ENCODE measurements at places on chromosomes 6 and 20.
A peak's percentile ranks its signal among the peaks of the same experiment; 100 is the strongest.

- peak; percentile 64 for DNase-seq
Observed at GRCh38 chr6:28922821-28923317, 916 bp downstream of the TRIM27 start.

- DNase-seq, result peak; percentile 48
Observed at GRCh38 chr6:168616816-168617765, 176.1 kb downstream of the SMOC2 start.

- DNase-seq, result no peak
Observed at GRCh38 chr6:4804095-4804494, 27.9 kb downstream of the CDYL start.

GRCh38 chr6:169714595-169714994 lies 9.7 kb downstream of the PHF10 start:
- no peak for DNase-seq

GRCh38 chr6:128368213-128368944 lies 152.0 kb downstream of the PTPRK start:
- DNase-seq, result no peak

GRCh38 chr20:8376940-8377339 lies 244.9 kb downstream of the PLCB1 start:
- no peak for DNase-seq

DNA sequence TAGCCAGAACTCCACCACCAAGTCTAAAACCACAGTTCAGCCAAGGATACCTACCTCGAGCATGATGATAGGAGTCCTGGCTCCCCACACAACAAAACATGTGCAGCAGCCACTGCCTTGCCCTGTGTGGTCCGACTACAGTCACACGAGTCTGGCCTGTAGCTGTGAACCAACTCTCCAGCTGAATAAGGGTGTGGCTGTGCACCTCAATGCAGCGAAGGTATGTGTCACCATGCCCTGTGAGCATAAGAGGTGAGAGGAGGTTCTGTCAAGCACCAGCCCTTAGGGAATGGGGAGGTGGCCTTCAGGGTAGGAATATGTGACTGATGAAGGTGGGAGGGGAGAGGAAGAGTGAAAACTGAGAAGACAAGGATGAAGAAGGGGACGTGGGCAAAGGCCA lies 16.7 kb upstream of the KHDC1L start:
- no peak for DNase-seq

GRCh38 chr6:106525107-106525881 lies 104.0 kb downstream of the RTN4IP1 start:
- DNase-seq, result no peak

GRCh38 chr20:13877793-13878192 lies 93.0 kb downstream of the NDUFAF5 start:
- no peak for DNase-seq

DNA sequence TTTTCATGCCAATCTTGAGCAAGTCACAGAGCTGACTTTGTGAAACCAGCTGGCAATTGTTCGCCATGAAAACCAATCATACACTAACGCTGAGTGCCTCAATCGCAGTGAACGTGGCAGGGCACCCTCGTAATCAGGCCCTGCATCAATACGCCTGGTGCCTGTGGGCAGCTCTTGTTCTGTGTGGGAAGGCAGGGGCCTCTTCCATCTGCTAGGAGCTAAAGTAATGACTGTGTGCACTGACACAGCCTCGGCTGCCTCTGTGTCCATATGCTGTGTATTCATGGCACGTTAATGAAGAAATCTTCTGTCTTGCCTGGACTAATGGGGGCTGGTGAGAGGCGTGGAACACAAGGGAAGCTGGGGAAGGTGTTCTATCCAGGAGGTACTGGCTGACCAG lies 27.8 kb upstream of the SYNDIG1 start:
- DNase-seq, result no peak

- DNase-seq, result peak; percentile 21
Observed at GRCh38 chr6:4606821-4607704, 169.1 kb upstream of the CDYL start.

DNA sequence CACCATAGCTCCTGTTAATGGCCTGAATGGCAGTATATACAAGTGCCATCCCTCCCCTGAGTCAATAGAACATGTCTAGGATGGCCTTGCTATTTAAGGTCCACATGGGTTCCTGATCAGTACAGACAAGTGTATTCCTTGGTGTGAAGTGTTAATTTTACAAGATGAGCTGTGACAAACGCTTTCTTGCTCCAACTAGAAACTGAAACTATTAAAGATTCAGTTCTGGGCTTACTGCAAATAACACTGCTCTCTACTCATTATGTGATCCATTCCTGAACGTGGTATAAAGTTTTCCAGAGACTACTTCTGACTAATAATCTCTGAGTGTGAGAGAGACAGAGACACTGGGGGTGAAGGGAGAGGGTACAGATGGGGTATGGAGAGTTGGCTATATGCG lies 198.0 kb upstream of the FBXL4 start:
- no peak for DNase-seq

DNA sequence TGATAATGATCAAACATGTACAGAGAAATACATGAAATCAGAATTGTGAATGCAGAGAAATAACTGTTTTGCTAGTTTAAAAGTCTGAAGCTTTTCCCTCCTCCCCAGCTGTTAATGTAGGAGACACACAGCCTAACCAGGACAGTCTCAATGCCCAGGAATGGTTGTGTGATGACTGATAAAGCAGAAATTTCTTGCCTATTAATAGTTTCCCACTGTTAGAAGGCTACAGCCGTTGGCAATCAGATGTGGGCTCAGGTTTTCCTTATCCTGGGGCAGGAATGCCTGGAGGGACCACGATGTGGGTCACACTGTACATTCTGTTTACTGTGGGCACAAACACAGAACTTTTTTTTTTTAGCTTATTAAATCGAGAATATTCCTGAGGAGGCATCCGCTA lies 1.9 kb downstream of the PPP1R3D start:
- no peak for DNase-seq

DNA sequence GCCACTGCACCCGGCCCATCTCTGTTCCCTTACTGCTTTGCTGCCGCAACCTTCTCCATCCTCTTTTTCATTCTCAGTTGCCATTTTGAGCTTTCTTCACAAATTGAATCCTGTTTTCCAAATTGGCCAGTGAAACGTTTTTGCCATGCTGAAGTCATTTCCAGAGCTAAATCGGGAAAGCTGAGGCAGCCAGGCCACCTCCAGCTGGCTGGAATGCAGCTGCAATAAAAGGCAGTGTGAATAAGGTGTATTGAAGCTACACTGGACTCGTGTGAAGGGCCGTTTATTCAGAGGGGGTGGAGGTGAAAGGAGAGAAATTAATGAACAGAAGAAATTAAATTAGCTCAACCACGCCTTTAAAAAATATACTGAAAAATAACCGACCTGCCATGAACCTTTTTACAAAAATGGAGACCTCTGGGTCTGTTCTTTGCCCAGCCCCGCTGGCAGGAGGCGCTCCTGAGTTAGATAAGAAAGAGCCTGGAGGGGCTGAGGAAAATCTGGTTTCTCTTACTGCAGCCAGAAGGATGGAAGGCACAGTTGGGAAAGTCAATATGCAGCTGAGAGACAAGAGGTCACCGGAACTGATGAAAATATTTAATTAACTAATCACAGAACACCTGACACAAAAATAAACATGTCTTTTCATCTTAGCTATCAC lies 283.9 kb downstream of the FOXC1 start:
- DNase-seq, result no peak

- no peak for DNase-seq
Observed at GRCh38 chr6:140275725-140276124, 901.3 kb upstream of the CITED2 start.

DNA sequence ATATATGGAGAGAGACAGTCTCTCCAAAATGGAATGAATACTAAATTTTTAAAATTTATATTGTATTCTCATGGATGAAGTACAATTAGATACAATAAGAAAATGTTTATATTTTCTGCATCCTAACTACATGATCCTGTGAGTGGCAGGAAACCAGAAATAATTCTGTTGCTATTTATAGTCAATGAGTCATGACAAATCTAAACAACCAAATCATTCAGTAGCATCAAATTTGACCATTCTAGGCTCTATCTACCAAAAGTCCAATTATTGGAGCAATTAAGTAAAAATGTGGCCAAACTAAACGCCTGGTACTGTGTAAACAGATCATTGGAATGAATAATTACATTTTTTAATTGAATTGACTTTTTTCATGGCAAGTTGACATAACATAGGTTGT lies 959.8 kb downstream of the EPHA7 start:
- DNase-seq, result no peak

- no peak for DNase-seq
Observed at GRCh38 chr6:89066940-89067646, 13.5 kb upstream of the PNRC1 start.

- DNase-seq, result no peak
Observed at GRCh38 chr6:13076575-13076974, 251.8 kb downstream of the TBC1D7 start.

- DNase-seq, result no peak
Observed at GRCh38 chr6:137254966-137255365, 35.8 kb upstream of the IFNGR1 start.
